ENCODE measurements at places on chromosomes 2 and 18.

DNA sequence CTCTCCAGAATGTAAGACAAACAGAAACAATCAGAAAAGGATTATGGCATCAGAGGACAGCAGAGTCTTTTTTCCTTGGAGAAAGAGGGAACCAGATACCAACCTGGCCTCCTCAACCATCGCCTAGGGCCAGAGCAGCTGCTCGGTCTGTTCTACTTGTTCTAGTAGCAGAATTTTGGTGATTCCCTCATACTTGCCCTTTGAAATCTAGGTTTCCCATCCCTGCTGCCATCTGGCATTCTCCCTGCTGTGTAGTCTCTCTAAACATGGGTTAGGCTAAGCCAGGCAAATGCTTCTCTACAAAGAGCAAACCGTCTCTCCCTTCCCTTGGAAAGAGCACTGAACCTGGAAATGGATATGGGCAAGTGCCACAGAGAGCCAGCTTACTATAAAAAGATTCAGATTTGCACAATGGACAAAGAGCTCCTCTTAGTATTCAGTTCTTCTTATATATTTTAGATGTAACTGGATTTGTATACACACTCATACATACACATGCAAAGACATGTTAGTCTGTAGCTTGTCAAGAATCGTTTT is 208.6 kb upstream of the ST6GAL2 start:
- no peak for DNase-seq

DNA sequence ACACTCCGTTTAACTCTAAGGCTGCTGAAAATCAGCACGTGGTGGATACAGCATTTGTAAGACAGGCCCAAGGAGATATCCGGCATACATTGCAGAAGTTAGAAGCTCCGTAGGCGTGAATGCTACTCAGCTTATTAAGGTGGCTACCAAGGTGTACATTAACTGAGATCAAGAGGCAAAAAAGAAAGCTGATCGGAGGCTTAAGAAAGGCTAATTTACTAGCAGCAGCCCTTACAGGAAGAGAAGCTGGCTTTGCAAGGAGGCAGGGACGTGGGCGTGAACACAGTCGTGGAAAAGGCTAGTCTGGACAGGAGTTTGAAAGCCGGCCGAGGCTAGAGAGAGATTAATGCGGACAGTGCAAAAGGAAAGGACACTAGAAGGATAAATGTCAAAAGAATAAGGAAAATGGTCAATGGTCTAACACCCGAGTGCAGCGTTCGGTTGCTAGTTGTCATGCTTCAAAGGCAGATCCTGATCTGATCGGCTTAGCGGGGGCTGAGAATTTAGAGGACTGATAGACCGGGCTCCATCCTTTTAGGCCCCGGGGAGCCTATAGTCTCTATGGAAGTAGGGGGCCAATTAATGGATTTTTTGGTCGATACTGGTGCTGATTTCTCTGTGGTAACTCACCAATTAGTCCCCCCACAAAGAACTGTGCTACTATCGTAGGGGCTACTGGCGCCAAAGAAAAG is 45.6 kb upstream of the SELENOI start:
- no peak for DNase-seq

DNA sequence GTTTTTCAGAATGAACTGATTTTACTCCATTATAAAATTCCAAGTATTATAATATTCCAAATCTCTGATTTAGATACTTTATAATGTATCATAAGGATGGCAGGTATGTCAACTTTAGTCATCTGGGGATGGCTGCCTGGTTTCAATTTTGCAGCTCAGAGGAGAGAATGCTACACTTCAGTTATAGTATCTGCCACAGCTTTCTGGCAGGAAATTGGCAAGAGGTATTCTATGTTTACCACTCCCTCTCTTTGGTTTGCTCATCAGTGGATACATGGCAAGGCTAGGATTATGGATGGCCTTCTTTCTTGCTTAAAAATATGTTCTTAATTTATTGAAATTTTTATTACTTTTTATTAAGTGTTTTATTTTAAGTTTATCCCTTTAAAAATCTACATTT is 67.0 kb upstream of the TNFRSF11A start:
- DNase-seq: no peak

- DNase-seq: no peak
Measured at GRCh38 chr18:3604498-3605408, 154.8 kb downstream of the TGIF1 start.

DNA sequence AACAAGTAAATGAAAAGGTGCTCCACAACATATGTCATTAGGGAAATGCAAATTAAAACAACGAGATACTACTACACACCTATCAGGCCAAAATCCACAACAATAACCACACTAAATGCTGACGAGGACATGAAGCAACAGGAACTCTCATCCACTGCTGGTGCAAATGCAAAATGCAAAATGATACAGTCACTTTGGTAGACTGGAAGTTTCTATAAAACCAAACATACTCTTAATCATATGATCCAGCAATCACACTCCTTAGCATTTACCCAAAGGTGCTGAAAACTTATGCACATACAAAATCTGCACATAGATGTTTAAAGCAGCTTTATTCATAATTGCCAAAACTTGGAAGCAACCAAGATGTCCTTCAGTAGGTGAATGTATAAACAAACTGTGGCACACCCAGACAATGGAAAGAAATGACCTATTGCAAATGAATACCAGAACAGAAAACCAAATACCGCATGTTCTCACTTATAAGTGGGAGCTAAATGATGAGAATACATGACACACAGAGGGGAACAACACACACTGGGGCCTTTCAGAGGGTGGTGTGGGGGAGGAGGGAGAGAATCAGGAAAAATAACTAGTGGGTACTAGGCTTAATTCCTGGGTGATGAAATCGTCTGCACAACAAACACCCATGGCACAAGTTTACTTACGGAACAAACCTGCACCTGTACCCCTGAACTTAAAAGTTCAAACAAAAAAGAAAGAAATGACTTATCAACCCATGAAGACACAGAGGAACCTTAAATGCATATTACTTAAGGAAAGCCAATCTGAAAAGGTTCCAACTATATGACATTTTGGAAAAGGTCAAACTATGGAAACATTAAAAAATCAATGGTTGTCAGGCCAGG is 80.4 kb downstream of the ASXL2 start:
- DNase-seq: no peak

- no peak for DNase-seq
Measured at GRCh38 chr2:28545590-28546200, 49.8 kb downstream of the PLB1 start.

- no peak for DNase-seq
Measured at GRCh38 chr18:80210312-80211083, 36.8 kb downstream of the PARD6G start.

- DNase-seq: no peak
Measured at GRCh38 chr2:170887896-170888295, 41.2 kb upstream of the GORASP2 start.

Data from T-helper 17 cell (primary cell).